ENCODE measurements at places on chromosomes 1 and 21.

DNA sequence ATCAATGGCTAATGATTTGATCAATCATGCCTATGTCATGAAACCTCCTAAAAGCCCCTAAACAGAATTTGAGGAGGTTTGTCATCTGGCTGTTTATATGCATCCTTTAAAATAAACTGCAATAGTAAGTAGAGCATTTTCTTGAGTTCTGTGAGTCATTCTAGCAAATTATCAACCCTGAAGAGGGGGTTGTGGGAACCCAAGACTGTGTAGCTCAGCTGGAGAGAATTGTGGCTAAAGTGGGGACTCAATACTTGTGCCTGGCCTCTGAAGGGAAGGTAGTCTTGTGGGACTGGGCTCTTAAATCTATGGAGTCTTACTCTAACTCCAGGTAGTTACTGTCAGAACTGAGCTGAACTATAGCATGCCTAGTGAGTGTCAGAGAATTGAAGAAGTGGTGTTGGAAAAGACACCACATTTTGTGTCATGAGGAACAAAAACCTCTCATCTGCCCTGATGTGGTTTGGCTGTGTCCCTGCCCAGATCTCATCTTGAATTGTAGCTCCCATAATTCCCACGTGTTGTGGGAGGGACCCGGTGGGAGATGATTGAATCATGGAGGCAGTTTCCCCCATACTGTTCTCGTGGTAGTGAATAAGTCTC is 402.4 kb downstream of the USH2A start:
- H3K4me1 ChIP-seq = no peaks in the 10 kb centered on the region
- no peaks in the 10 kb centered on the region for H3K36me3 ChIP-seq
- DNase-seq = no peak

DNA sequence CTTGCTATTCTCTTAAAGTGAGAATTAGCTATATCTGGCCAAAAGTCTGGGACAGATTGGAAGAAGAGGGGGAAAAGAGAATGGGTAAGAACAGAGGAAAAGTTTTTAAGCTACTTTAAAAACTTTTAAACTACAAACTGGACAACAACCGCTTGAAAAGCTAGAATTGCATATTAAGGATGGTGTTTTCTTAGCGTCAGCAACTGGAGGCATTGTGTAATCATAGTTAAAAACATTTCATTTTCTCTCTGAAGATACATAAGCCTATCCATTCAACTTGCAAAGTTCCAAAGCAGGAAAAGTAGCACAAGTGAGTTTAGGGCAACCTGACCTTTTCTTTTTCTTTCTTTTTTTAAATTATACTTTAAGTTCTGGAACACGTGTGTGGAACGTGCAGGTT is 10.9 kb downstream of the PBX1 start:
- no peak overlapping the region for H3K4me3 ChIP-seq
- DNase-seq = no peak
- no peaks in the 10 kb centered on the region for H3K36me3 ChIP-seq

DNA sequence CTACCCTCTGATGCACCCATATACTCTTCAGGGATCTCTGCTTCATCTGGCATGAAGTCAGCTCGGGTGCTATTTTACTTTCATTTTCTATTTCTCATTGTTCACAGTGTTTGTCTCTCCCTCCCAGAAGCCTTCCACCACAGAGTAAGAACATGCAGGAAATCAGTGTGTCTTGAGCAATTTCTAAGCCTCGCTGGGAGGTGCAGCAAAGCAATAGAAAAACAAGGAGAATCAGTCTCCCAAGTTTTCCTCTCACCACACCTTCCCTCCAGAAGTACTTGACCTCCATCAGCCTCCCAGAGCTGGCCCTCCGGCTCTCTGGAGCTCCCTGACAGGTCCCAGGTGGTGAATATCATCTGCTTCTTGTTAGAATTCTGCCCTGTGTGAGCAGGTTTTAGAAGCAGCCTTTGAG is 594.7 kb upstream of the CAMK1G start:
- peak overlapping the region; percentile 87 for H3K4me3 ChIP-seq
- H3K4me1 ChIP-seq = peaks cover 21% of the 10 kb centered on the region
- H3K27ac ChIP-seq = peak overlapping the region; percentile 79
- H3K36me3 ChIP-seq = peaks cover 7% of the 10 kb centered on the region

- H3K4me1 ChIP-seq = peaks cover 42% of the 10 kb centered on the region
- H3K27me3 ChIP-seq = peaks cover 58% of the 10 kb centered on the region
- H3K36me3 ChIP-seq = peaks cover 2% of the 10 kb centered on the region
- no peak overlapping the region for H3K4me3 ChIP-seq
- no peak for DNase-seq
- no peak overlapping the region for H3K27ac ChIP-seq
Measured at GRCh38 chr1:161721738-161722343, 497 bp downstream of the FCRLB start.
